Dermis blood vessel endothelial cell (primary cell): ENCODE measurements at places on chromosomes 11 and 22. TPM values are rescaled to one million over a fixed set of nuclear protein-coding genes. Genes with fewer than 3 reads are reported as not detected.

Gene CSNK2A3
- total RNA-seq = 4.3 and 7.1 TPM in 2 replicates

Gene NPAS4
- total RNA-seq = not detected in 2 replicates

Gene LRRC74B
- total RNA-seq = not detected in 2 replicates

Gene OR6M1
- total RNA-seq = not detected in 2 replicates

Gene PRPF19
- total RNA-seq = 45.8 and 79.6 TPM in 2 replicates
